ENCODE measurements at places on chromosomes 16 and 17.

GRCh38 chr17:2053380-2054261, 1.3 kb upstream of the HIC1 start:
- DNase-seq: peak; percentile 71

DNA sequence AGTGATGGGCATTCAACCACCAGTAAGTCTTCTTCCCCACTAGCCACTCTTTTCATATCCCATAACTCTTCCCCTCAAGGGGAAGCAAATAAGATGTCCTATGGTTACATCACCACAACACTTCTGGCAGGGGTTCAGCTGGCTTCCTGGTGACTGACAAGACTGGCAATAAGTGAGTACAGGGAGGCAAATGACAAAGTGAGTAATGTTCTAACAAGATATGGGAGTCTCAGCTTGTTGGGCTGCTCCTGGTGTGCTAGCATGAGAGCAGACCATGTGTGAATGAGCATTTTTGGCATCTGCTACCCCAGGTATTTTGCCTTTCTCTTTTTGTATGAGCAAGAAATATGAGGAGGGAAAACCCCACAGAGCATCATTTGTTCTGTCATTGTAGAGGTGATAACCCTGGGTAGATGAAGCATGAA, 9.9 kb downstream of the TMIGD1 start:
- DNase-seq: peak; percentile 50

DNA sequence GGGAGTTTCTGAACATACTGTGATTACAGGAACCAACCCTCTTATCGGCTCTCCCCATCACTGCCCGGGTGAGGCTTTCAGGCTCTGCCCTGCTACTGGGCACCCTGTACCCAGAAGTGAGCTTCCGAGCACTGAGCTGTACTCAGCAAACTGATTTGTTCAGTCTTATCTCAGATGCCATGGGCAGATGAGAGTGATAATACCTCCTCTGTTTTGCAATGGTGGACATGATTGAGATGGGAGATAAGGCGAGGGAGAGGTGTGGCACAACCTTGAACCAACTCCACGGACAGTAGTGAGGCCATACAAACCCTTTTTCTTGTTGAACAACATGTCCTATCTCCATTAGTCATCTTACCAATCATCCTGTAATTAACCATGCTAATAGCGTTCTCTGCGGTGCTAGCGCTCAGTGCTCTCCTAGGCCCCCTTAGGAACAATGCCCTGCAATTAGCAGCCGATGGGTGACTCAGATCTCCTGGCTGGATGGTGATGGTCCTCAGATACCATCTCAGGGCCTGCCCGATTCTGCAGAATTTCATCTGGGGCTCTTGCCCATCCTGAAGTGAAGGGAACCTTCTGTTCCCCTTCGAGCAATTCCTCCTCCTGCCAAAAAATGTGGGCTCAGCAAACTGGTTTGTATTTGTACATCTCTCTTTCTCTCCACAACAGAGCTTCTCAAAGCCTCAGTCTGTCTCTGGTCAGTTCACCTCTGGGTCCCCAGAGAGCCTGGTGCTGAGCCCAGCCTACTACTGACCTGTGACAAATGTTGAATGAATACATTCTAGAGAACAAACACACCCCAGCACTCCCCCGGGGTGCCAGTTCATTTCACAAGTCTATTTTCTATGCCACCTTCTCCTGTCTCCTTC, 139.3 kb upstream of the IRX3 start:
- DNase-seq: peak; percentile 10

DNA sequence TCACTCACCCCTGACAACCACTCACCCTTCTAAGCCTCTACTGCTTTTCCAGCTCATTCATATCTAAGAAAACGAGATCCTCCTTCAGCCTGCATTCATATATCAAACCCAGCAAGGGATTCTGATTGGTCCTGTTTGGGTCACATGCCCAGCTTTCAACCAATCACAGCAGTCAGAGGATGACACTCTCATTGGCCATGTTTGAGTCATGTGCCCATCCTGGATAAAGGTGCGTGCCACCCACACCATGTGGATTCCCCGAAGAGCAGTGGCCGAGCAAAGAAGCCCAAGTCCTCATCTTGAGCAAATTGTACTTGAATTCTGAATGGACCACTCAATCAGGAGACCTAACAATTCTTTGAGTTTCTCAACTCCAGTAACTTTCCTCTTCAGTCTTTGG, 45.0 kb downstream of the SCNN1G start:
- no peak for DNase-seq

DNA sequence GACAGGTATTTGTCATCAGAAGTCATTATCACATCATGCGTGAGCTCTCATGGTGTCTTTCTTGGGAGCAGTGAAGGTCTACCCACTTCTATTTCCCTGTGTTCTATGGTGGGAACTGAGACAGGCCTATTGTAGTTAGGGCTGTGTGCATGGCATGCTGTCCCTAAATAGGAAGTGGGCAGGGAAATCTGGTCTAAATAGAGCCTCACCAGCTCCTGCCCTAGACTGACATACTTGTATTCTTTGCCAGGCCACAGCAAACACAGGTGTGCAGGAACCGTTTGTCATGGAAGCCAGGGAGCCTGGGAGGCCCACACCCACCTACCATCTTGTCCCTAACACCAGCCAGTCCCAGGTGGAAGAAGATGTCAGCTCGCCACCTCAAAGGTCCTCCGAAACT, 10.1 kb downstream of the SLC7A6 start:
- DNase-seq: no peak

- DNase-seq: no peak
Measured at GRCh38 chr17:4482338-4483011, 16.2 kb upstream of the SPNS2 start.

DNA sequence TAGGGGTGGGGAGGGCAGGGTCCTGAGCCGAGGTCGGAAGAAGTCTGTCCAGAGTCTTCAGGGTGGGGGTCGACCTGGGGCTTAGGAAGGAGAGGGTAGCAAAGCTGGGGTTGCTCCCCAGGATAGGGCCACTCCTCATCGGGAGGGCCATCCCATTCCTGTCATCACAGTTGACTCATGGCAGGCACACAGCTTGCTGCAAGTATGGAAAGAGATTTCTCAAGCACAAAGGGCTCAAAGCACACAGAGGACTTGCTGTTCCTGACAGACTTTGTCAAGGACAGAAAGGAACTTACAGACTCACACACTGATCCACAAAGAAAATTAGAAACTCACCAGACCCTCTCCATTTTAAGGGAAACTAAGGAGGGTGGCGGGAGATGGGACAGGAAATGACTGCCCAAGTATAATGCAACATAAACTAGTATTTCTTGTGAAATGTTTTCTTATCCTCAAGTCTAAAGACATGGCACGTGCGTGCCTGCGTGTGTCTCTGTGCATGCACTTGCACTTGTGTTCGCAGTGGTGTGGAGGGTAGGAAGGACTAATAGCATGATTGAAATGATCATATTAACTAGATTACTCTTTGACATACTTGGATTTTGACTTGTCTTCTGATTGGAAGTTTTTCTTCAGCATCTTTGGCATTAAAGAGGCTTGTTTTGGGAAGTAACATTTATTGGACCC, 2.4 kb downstream of the AOC2 start:
- no peak for DNase-seq

GRCh38 chr17:72034000-72034399, 86.8 kb upstream of the SOX9 start:
- no peak for DNase-seq

DNA sequence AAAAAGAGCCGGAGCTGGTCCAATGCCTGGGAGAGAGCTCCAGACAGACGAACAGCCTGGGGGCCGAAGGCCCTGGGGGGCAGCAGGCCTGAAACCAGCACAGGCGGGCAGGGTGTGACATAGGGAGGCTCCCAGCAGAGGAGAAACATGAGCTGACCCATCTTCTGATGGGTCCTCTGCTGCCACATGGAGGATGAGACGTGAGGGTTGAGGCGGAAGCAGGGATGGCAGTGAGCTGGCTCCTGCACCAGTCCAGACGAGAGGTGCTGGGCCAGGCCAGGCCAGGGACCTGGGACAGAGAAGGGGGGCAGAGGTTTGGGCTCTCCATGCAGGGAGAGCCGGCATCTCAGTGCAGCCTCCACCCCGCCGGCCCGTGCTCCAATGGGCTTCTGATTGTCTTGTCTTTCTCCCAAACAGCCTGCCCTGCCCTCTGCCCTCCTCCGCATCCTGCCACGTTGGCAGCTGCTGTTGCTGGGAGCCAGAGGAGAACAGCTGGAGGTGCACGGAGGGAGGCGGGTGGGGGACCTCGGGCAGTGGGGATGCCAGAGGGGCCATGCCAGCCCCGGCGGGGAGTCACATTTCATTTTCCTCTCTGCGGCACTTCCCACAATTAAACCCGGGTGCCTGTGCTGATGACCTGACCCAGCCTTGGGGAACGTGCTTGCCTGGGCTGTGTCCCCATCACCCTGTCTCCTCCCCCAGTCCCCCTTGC, 139.1 kb upstream of the GSE1 start:
- DNase-seq: no peak

- no peak for DNase-seq
Measured at GRCh38 chr17:17232303-17232621, 4.7 kb downstream of the FLCN start.

GRCh38 chr16:57611706-57612105, 16.7 kb upstream of the ADGRG1 start:
- DNase-seq: no peak

DNA sequence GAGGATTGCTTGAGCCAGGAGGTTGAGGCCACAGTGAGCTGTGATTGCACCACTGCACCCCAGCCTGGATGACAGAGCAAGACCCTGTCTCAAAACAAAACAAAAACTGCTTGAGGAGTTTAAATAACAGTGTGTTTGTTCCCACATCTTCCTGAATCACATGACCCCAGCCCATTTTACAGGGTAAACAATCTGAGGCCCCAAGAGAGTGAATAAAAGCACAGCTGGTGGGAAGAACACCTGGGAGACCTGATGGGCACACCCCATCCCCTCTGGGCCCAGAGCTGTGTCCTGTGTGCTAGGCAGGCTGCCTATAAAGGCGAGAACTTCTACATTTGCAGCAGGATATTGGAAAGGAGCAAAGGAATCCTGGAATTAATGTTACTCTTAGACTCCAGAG, 69.6 kb downstream of the PLXDC1 start:
- no peak for DNase-seq

- no peak for DNase-seq
Measured at GRCh38 chr16:85233516-85233915, 121.2 kb upstream of the CIBAR2 start.

All from activated CD4-positive, alpha-beta T cell treated with anti-CD3 and anti-CD28 coated beads, Interleukin-2, Interleukin-6, amounts not matched to agents 100 ng/mL and 50 ng/mL, durations not matched to agents 16 hours and 8 hours (primary cell).